ENCODE measurements at places on chromosomes 5 and 9. TPM values are rescaled to one million over a fixed set of nuclear protein-coding genes. Genes with fewer than 3 reads are reported as not detected.

NR6A1 gene
- total RNA-seq = 0.15 TPM

BAAT gene
- total RNA-seq = under 0.01 TPM

MAP1B gene
- total RNA-seq = 130 TPM

INSL6 gene
- total RNA-seq = not detected

SPATA31A3 gene
- total RNA-seq = not detected

CFAP77 gene
- not detected for total RNA-seq

ARL14EPL gene
- total RNA-seq = not detected

ISCA1 gene
- 12.2 TPM for total RNA-seq

CDC20B gene
- total RNA-seq = not detected

PHF24 gene
- 0.74 TPM for total RNA-seq

SHISAL2B gene
- not detected for total RNA-seq

Data from bronchus fibroblast of lung (primary cell).